ENCODE measurements at places on chromosomes 1 and 21.

DNA sequence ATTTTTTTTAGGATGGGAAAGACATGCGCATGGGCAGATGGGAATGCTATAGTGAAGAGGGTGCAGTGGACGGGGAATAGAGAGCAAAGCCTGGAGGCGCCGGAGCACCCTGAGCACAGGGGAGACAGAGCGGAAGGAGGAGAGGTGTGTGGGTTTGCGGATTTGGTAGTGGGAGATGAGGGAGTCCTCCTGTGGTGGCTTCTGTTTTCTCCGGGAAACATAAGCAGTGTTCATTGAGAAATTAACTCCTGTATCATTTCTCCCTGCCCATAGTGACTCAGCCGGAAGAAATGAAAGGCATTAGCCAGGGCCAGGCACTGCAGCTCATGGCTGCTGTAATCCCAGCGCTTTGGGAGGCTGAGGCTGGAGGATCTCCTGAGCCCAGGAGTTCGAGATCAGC, 4.7 kb upstream of the PTPRF start:
- no peak for DNase-seq

DNA sequence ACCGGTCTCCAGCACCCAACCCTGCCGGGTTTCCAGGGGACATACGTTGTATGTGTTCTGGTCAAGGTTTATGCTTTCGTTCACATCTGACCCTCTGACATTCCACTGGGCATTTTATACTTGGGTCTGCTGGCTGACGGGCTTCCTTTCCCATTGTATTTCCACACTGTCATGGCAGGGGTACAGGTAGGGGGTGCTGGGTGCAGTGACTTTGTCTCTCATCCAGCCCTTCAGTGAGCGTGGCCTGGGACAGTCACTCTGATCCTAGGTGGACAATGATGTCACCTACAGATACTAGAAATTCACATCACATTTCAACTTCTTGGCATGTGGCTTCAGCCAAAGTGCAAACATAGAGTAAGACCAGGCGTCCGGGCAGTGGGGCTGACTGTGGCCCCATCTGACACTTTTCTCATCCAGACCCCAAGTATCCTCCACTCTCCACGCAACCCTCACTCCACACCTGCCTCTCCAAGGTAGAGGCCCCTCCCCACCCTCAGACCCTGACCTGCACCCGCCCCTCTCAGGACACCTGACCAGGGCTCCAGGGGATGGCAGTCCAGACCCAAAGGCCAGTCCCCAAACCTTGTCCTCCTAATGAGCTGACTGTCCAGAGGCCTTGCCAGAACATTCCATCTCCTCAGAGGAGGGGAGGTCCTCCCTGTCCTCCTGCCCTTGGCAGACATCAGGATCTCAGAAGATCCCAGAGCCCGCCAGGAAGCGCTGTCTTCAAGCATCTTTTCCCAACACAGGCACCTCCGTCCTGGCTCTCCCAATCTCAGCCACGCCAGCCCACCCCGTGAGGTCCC, 743 bp upstream of the KRTAP10-10 start:
- no peak for DNase-seq

- DNase-seq, result no peak
Measured at GRCh38 chr1:167342846-167343245, 122.2 kb downstream of the POU2F1 start.

DNA sequence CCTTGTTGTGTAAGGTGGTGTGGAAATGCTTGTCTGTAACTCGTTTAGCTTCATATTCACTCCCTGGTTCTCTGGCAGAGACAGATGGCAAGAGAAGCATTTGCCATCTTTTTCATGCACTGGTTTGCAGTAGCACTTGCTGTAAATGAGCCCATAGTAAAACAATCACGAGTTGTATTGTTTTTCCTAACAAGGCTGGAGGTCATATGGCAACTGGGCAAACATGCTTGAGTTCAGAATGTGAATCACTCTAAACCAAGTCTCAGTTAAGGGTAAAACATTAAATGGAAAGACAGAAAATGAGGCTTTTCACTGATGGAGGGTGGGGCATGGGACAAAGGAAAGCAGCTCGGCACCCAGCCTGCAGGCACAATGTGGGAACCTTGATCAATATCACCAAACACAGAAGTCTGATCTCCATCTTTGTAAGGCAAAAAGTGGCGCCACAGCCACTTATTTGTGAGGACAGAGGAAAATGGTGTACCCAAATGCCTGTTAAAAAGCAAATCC, 26.5 kb upstream of the LPAR3 start:
- DNase-seq, result no peak

- DNase-seq, result no peak
Measured at GRCh38 chr1:54809496-54810074, 8.5 kb upstream of the TTC22 start.

DNA sequence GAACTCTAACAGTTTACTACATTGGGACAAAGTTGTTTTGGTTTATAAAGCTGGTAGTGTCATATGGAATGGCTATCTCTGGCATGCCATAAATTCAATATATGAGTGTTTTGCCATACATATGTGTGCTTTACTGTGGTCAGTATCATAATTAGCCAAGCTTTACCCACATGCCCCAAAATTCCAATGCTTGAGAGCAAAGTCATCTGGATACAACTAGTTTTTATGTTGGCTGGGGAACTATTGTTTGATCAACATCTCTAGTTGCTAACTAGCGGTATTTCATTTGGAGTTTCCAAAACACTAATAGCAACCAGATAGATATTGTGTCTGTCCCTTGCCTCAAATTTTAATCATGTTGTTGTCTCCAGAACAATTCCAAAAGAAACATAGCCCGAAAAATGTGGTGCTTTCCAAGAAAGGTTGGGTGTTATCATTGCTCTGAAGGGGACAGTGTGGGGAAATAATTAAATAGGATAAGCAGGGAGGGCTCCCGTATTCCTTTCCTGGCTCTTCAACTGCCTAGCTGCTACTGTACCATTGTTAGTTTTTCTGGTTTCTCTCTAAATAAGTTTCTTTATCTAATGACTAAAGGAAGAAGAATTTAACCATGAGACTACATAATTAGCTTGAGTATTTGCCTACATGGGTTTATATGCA, 136.1 kb downstream of the TGFB2 start:
- DNase-seq, result no peak

GRCh38 chr1:58749646-58750045, 34.2 kb downstream of the JUN start:
- DNase-seq, result no peak

GRCh38 chr1:111819566-111820263, 64.0 kb downstream of the DDX20 start:
- DNase-seq, result no peak

GRCh38 chr1:85078903-85079302, 30.6 kb upstream of the MCOLN3 start:
- no peak for DNase-seq

DNA sequence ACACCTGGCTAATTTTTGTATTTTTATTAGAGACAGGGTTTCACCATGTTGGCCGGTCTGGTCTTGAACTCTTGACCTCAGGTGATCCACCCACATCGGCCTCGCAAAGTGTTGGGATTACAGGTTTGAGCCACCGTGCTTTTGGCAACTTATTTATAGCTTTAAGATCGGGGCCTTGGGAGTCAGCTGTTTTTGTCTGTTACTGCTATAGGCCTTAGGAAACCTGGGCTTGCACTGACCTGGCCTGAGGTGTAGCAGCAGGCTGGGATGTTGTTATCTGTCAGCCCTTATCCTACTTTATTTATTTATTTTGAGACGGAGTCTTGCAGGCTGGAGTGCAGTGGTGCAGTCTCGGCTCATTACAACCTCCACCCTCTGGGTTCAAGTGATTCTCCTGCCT, 11.4 kb downstream of the SZRD1 start:
- DNase-seq, result no peak

GRCh38 chr1:232137066-232137465, 492.9 kb downstream of the SIPA1L2 start:
- no peak for DNase-seq

GRCh38 chr1:40059338-40059959, 18.9 kb downstream of the CAP1 start:
- DNase-seq, result no peak

GRCh38 chr1:119293797-119294196, 74.8 kb upstream of the HAO2 start:
- no peak for DNase-seq

DNA sequence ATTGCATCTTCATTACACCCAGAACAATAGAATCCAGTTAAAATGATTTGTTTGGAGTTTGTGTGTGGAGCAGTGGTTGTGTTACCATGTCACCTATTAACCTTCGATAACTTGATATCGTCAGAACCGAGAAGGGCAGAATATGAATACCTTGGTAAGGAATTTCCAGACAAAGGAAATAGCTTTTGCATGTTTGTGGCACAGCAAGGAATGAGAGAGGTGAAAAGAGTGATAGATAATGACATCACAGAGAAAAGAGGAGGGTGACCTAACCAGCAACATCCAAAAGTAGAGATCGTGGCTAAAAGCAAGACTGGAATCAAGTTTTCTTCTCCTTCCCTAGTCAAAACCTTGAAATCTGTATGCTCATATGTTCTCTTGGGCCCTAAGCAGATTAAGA, 244.6 kb upstream of the NEGR1 start:
- DNase-seq, result no peak

DNA sequence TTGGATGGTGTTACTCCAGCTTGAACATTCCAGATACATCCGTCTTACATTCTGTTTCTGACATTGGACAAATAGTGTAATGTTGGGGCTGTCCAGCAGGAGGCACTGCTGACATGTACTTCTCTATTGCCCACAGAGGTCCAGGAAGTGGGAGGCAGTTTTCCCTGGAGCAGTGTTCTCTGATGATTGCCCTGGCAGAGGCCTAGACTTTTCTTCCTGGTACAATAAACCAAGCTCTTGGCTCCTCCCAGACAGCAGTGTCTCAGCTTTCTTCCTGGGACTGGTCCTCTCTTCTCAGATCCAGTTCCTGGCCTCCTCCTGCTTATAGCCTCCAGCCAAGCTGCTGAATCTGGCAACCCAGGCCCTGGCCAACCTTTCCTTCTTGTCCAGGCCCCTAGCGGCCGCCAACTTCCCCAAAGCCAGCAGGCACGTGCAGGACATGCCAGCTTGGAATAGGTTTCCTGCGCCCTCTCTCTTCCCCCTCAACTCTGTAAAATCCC, 14.9 kb upstream of the IFNLR1 start:
- peak; percentile 77 for DNase-seq

DNA sequence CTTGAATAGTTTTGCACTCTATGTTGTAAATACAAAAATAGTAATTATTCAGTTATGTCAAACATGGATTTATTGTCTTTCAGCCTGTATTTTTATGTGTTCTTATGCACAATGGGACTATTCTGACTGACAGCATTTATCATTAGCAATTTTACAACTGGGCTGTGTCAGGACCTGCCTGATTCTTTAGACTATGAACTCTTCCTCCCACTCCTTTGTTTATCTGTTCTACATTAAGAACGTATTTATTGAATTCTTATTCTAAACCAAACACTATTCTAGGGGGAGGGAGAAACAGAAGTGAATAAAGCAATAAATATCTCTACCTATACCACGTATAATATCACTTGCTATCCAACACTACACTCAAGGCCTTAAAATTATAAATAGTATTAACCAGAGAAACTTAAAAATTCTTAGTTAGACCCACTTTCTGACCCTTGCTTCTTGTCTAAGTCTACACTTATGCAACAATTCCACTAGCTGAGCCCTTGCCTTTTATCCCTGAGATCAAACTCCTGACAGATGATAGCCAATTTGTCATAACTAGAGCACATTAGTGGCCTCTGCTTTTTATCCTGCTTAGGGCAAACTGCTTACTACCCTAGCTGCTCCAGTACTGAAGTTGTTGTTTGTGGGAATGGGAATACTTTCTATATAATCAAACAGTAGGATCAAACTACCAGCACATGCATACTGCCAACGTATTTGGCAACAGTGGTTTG, 494.3 kb downstream of the BRINP3 start:
- no peak for DNase-seq

- peak; percentile 63 for DNase-seq
Measured at GRCh38 chr1:89454845-89455521, 69.6 kb upstream of the LRRC8B start.

- DNase-seq, result no peak
Measured at GRCh38 chr1:110573314-110573713, 32.8 kb downstream of the KCNA2 start.

- no peak for DNase-seq
Measured at GRCh38 chr1:186903374-186904136, 74.8 kb downstream of the PLA2G4A start.

DNA sequence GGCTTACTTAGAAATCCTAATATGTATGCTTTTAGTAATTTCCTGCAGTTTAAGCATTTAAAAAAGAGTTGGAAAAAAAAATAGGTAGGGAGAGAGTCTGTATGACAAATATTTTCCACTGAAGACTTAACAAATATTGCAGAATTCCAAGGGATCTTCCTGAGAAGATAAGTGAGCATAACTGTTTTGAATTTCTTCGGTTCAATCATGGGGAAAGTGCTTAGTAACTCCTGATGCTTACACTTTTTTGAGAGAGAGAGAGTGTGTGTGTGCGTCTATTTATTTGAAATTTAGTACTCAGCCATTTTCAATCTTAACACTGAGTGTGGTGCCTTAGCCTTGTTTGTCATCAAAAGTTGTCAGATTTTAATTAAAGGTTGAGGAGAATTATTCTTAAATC, 18.5 kb downstream of the SON start:
- DNase-seq, result no peak

GRCh38 chr1:161307230-161307768, 2.5 kb downstream of the MPZ start:
- DNase-seq, result no peak

DNA sequence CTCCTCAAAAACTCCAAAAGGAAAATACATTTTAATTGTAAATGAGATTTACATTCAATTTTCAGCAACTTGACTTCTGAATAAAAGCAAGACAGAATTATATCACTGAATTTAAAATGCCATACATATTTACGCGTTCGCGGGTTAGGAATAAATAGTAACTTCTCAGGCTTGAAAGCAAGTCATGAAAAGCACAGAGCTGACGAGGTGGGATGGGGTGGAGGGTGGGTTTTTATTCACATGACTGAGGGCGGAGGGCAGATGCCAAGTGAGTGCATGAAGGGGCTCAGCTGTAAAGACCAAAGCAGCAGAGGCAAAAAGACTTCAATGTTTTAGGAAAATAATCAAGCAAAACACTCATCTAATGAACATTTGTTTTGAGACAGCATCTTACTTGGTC, 5.7 kb downstream of the CEP104 start:
- DNase-seq, result no peak

DNA sequence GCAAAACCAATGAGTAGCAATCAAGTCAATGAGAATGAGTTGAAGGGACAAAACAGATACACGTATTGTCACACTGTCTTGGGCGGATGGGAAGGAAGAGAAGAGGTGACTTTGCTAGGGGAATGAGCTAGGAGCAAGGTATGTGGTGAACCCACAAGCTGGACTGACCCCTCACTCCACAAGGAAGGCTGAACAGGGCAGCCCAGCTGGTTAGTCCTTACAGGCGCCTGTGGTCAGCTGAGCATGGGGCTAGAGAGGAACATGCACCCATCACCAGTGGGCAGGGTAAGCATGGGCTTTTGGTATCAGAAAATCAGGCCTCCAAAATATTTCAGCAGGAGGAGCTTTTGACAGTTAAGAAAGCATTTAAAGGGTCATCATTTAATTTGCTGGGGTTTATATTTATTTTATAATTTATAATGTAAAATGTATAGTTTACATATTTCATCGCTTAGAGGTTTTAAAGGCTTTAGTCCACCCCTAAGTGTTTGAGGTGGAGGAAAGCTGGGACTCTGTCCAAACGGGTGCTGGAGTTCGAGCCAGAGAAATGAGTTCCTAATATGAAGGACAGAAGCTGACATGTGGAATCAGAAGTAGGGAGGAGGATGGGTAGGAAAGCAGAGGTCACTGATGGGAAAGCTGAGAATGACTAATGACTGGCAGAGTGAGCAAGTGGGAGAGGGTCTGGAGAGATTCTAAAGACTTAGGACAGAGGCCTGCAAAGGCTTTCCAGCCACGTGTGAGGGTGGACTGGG, 22.0 kb upstream of the ACBD6 start:
- no peak for DNase-seq

- peak; percentile 52 for DNase-seq
Measured at GRCh38 chr1:2230781-2231531, 2.8 kb downstream of the SKI start.
